ENCODE measurements at places on chromosomes 1 and 21.

- no peak for DNase-seq
Observed at GRCh38 chr1:192878249-192878648, 69.4 kb downstream of the RGS2 start.

GRCh38 chr1:200873116-200873670 is 412 bp downstream of the GPR25 start:
- DNase-seq = no peak

DNA sequence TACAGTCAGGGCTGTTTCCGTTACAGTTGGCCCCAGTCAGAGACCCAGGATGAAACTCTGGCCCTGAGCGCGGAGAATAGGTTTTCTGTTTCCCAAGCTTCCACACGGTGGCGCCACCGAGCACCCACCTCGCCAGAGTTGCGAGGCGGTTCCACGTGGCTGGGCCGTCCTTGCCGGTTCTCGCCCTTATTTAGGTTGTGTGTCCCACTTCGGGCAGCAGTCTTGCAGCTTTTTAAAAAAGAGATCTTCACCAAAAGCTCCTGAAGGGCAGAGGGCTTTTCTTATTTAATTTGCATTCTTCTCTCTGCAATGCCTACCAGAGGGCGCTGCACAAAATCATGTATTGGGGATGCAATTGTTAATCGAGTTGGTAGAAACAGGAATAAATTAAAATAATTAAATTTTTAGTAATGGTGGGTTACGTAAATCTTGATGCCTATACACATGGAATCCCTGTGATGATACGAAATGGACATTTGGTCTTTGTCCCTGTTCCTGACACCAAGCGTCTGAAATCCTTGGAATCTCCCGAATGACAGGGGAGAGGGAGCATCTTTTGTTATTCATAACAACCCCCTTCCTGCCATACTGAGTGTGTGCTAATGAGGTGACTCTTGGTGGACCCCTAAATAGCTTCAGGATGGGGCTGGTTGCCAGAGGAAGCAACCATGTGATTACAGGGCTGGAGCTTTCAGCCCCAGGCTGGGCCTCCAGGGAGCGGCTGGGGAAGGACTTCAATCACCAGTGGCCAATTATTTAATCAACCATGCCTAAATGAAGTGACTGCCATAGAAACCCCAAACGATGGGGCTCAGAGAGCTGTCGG is 5.6 kb upstream of the S100A7 start:
- peak; percentile 12 for DNase-seq

DNA sequence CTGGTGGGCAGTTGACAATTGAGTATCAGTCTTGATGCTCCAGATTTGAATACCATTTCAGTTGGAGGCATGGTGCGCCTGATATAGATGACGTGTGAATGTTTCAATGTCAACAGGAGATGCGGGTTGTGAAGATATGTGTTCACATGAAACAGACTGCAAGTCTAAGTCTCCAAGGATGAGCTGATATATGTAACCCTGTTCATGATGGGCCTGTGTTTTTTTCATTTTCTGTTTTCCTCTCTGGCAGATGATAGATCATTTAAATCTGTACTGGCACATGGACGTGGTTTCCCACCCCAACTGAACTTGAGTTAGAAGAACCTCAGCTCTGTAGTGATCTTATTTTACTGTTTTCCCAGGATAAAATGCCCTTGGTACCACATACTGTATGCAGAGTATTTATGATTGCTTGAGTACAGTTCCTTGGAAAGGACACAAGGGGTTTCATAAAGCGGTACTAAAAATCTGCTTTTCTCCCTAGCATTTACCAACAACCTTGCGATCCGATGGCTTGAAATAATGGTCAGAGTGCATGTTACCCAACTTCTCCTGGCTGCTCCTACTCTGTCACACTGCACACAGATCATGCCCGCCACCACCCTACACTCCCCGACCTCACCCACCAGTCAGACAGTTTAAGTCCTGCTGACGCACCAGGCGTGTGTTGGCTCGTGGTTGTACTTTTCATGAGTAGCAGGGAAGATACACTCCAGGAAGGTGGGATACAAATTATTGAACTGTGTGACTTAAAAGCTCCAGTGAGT is 131.1 kb downstream of the NFIA start:
- no peak for DNase-seq

DNA sequence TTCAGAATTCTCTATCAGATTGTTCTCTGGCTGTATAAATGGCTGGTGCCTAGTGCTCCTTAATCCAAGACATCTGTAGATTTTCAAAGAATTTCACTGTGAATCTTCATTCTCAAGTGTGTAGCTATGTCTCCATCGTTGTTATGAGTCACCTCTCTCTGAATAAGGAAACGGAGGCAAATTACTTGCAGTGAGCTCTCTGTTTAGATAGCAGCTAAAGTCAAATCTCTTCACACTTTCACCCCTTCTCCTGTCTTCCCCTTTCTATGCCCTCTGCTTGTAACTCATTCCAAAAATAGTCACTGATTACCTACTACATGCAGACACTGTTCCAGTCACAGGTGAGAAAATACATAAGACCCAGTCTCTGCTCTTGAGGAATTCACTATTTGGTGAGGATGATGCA is 39.7 kb downstream of the CHML start:
- DNase-seq = no peak

Data from C1 segment of cervical spinal cord (tissue), 14 donors.